ENCODE measurements at places on chromosomes 6 and 20. TPM values are rescaled to one million over a fixed set of nuclear protein-coding genes. Genes with fewer than 3 reads are reported as not detected.

DNA sequence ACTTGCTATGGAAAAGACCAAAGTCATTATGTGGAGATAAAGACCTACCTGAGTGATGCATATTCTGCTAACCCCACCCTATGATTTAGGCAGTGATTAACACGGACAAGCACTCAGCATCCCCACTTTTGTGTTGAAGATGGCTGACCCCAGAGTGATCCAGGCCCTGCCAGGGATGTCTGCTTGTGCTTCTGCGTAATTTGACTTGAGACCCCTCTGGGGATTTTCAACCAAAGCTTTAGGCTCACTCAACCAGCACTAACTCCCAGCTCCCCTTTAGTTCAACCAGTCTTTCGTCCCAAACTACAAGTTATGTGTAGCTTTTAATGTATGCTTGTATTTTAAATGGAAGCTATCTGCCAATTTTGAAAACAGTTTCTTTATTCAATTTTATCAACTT lies 538.0 kb upstream of the ID4 start:
- DNase-seq, result peak; percentile 36

- DNase-seq, result no peak
These were observed at the start of gene ZNF831 for GRCh38 chr20:59163631-59164530. Gene ZNF831 (plus strand): TSS chr20:59163821. CDS start chr20:59191020, 27,199 bp downstream.

- no peak for DNase-seq
These were observed 25.9 kb upstream of the PRELID3B start for GRCh38 chr20:59068534-59068933.

DNA sequence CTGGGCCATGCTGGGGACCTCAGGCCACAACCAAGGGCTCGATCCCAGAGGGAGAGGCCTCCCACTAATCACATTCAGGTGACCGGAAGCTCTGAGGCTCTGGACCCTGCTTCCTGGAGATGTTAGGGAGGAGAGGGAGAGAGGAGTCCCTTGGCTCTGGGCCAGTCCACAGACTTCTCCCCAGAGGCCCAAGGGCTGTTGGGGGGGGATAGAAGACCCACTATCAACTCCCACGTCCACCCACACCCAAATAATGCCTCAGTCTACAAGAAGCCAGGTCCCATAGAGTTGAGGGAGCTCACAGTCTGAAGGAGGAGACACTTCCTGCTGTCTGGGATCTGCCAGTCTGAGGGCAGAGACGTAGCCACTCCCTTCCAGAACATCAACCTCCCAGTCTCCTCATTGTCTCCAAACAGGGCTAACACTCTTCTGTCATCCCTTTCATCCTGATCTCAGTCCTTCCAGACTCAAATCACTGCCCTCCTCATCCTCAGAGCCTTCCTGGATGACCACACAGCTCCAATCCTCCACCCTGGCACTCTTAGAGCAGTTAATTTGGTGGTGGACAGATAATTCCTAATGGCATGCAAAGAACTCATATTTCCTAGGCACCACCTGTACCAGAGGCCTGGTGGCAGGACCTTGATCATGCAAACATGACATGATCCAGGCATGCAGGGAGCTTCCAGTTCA lies 69.9 kb downstream of the MRPL14 start:
- DNase-seq, result no peak

DNA sequence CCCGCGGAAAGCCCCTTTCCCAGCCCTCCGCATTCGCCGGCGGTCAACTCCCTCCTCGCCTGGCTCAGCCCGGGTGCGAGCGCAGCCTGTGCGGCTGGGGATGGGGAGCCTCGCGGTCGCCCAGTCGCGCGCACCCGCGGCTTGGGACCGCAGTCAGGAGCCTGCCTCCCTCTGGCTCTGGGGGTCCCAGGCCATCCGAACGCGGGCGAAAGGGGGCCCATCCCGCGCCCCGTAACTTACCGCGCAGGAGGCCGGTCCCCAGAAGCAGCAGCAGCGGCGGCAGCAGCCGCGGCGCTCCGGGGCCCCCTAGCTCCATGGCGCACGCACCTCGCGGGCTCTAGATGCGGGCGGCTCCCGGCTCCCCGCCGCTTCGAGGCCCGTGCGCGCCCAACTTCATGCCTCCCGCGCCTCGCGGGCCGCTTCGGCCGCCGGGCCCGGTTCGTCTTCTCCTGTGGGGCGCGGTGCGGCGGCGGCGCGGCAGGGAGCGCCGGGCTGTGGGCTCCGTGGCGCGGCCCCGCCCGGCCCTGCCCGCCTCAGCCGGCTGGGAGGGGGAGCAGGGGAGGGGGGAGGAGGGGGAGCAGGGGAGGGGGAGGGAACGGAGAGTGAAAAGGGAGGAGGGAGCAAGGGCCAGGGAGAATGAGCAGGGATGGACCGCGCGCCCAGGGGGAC lies at the start of gene CHRNA4:
Gene CHRNA4 (minus strand): TSS at position 500 of the 669 bp plus-strand sequence. CDS start 184 bp downstream, at position 316.
- DNase-seq, result peak; percentile 58

DNA sequence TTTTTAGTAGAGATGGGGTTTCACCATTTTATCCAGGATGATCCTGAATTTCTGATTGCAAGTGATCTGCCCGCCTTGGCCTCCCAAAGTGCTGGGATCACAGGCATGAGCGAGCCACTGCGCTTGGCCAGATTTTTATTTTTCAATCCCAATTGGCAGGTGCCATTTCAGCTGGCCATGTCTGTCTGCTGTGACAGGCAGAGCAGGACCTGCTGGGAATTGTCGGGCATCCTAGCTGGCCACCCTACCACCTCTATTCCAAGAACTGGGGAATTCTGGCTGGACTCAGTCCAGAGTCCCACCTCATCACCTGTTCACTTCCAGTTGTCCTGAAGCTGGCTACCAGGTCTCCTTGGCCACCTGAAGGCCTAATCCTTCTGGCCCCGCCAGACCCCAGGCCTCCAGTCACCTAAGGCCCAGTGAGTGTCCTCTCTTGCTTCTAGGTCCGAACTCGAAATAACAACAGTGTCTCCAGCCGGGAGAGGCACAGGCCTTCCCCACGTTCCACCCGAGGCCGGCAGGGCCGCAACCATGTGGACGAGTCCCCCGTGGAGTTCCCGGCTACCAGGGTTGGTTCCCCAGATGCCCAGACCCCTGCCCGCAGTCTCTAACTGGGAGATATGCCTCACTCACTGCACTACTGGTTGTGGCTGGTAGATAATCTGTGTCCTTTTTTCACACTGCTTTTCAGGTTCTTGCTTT lies 24.0 kb downstream of the DNMT3B start:
- DNase-seq, result no peak

DNA sequence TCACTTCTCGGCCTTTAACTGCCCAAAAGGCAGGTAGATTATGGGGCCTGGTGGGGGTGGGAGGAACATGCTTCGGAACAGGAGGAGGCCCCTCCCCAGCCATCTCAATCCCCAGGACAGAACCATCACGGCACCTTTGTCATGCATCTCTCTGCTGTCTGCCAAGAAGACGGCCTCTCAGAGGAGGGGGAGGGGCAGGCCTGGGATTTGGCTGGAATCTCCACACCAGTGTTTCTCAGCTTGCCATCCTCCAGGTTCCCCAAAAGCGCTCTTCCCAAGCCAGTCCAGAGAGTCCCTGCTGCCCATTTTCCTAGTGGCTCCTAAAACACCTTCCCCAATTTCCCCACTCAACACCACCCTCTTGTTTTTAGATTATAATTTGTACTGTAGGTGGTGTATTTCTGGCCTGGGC lies 2.5 kb upstream of the POU5F1 start:
- no peak for DNase-seq

DNA sequence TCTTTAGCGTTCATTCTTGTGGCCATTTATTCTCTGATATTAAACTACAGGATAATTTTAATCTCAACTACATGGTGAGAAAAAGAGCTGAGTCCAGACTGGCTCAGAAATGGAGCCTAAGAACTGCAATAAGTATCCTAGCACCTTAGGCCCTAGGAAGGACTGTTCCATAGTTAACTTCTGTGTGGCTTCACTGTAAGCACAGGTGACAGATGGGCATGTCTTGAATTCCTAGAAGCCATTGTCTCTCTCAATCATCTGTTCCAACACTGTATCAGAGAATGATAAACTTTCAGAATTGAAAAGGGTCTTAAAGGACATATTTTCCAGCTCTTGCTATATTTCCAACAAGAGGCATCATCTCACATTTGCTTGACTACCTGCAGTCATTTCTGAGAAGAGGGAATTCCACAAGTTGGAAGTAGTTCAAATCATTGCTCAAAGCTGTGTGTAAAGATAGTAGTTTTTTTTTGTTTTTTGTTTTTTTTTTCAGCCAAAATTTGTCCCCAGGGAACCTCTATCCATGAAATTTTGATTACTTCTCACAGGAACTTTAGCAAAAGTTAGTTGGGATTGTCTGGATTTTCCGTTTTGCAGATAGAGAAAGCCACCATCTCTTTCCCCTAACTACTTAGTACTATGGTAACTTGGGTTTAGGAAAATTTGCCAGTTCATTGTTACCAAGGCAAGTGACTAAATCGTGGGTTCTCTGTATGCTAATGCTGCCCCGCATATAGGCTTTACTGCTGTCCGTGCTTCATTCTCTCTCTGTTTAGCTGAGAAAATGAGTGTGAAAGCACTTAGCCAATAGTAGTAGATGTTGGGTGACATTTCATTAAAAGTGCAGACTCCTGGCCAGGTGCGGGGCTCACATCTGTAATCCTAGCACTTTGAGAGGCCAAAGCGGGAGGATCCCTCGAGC lies 47.2 kb downstream of the KCNS1 start:
- DNase-seq, result no peak

GRCh38 chr6:108948181-108948661 lies 100.0 kb downstream of the ARMC2 start:
- DNase-seq, result no peak

DNA sequence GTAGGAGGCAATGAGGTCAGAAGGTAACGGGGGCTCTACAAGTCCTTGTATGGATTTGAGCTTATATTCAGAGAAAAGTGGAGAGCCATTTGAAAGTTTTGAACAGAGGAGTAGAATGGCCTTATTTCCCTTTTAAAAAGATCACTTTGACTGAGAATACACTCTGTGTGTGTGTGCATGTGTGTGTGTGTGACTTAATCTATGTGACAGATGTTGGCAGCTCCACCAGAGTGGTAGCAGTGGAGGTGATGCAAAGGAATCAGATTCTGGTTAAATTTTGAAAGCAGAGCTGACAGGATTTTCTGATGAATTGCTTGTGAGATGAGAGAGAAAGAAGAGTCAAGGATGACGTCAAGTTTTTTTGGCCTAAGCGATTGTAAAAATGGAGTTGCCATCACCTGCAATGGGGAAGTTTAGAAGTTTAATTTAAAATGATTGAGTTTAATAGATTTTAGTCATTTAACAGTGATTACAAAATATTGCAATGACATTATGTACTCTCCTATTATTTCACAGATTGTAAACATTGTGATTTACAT lies 172.2 kb upstream of the HEY2 start:
- DNase-seq, result no peak

DNA sequence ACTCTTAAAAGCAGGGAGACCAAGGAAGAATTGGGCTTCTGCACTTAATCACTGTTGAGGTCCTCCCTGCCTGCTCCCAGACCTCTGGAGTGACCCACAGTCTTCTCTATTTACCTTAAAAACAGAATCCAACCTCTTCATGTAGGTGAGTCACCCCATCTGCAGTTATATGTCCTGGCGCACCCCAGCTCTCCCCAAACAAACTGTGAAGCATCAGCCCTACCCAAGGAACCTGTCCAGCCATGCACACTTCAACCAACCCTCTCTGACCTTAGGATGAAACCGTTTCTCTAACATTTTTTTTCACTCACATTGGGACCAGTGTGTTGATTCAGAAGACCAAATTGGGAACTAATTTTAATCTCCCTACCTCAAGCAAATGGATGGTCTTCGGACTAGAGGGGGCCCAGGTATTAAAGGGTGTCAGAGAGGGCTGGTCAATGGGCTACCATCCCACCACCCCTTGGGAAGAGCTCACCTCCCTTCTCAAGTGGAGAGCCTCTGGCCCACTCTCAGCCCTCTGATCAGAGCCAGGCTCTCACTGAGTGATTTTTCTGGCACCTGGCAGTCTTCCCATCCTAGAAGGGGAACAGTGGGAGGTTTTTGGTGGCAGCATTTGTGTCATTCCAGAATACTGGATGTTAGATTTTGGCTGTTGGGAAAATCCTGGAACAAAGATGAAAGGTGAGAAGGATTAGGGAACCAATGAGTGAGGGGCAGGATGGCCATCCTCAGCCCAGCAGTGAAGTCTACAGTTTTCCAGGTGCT lies 203.6 kb downstream of the LRFN2 start:
- no peak for DNase-seq

DNA sequence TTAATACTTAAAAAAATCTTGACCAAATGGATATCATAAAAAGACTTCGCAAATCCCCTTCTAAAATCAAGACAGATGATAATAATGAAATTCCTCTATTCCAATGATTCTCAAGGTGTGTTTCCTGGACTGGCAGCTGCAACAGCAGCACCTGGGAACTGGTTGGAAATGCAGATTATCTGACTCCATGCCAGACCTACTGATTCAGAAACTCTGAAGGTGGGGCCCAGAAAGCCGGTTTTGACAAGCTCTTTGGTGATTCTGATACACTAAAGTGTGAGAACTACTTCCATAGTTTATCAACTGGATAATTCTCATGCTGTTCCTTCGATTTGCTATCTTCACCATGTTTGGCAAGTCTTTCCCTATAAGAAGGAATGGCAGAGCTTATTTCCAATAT lies 252.1 kb downstream of the COL12A1 start:
- DNase-seq, result no peak

GRCh38 chr6:43911354-43912115 lies 141.5 kb downstream of the VEGFA start:
- DNase-seq, result no peak

DNA sequence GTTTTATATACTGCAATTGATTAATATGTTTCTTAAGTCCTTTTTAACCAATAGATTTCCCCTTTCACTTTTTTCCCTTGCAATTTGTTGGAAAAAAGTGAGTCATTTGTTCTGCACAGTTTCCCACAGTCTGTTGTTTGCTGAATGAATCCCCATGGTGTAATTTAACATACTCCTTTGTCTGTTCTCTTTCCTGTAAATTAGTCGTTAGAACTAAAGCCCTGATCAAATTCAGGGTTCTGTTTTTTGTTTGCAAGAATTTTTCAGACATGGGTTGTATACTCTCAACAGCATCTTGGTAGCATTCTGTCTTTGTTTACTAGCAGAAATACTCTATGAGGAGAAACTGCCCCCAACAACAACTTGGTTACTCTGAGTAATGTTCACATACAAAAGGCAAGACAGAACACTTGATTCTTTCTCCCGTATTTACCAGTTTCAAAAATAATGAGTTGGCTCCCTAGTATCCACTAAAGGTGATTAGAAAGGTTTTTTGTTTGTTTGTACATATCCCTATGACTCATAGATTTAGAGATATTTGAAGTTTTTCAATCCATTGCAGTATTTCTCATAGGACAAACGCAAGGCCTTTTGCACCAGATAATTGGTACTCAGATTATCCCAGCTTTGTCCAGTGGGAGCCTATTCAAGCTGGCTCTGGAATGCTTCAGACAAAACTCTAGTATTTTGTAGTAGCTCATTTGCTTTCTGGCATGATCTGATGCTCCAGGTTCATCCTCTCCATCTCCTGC lies 16.5 kb downstream of the BLOC1S5 start:
- no peak for DNase-seq

SLC22A1 gene
- 2.2 TPM for total RNA-seq

CST2 gene
- total RNA-seq, result not detected

HCRTR2 gene
- not detected for total RNA-seq

TRIM40 gene
- not detected for total RNA-seq

SPTLC3 gene
- not detected for total RNA-seq

CASS4 gene
- total RNA-seq, result not detected

AGER gene
- 13.2 TPM for total RNA-seq

SLC22A16 gene
- total RNA-seq, result not detected

XKR7 gene
- 284 TPM for total RNA-seq

RPS6KA2 gene
- total RNA-seq, result 109 TPM

FOXS1 gene
- not detected for total RNA-seq

CCN6 gene
- total RNA-seq, result not detected

All from glutamatergic neuron (in vitro differentiated cells).